ENCODE measurements at places on chromosomes 3 and 15. TPM values are rescaled to one million over a fixed set of nuclear protein-coding genes. Genes with fewer than 3 reads are reported as not detected.

The COPG1 gene
- 342 TPM for total RNA-seq

The GASK1A gene
- not detected for total RNA-seq

DNA sequence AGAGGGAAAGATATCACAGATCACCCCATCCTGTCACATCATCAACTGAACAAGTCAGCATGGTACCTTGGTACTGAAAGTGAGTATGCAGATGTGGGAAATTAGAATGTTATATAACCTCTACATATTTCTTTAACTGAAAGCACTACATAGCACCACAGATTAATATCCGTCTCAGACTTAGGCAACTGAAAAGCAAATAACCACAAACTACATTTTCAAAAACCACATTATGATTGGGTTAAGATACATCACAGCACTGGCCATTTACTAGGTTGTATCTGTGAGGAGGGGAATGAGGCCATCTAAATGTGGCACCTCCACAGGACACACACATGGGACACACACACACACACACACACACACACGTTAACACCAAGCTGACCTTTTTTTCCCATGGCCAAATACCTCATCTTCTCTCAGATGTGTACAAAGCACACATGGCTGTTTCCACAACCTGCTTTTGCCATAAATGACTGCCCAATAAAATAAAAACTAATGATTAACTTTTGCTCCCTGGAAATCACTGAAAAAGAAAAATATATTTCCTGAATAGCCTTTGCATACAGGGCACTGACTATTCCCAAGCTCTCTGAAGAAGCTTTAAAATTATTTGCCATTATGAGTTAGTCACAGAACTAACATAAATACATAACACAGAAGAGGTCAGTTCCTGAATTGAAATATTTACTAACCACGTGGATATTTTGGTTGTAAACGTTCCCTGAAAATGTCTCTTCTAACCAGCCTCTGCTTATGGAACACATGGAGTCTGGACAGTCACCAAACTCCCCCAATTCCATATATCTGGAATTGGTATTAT lies 60.1 kb downstream of the SUMF1 start:
- no peaks in the 10 kb centered on the region for H3K36me3 ChIP-seq
- no peak overlapping the region for H3K27ac ChIP-seq
- H3K27me3 ChIP-seq = no peaks in the 10 kb centered on the region
- DNase-seq = no peak
- H3K4me1 ChIP-seq = peaks cover 50% of the 10 kb centered on the region

The MEGF11 gene
- not detected for total RNA-seq

DNA sequence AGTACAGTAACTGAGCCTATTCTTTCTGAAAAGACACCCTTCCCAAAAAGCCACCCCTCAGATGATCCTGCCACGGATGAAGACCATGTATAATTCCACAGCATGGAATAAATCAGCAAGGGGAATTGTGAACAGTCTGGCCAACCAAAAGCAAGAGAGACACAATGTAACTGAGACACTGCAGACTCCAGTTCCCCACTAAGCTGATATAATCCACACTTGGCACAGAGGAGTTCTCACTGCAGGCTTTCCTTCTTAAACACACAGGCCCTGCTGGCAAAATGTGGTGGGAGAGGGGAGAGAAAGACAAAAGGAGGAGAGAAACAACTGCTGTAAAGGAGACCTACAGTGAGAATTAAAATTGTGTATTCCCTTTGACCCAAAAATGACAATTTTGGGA lies 12.7 kb downstream of the GPR156 start:
- no peak overlapping the region for H3K4me3 ChIP-seq
- no peak for DNase-seq
- no peak overlapping the region for H3K27ac ChIP-seq
- peaks cover 9% of the 10 kb centered on the region for H3K27me3 ChIP-seq

- no peaks in the 10 kb centered on the region for H3K4me1 ChIP-seq
- no peaks in the 10 kb centered on the region for H3K36me3 ChIP-seq
- DNase-seq = no peak
- H3K27me3 ChIP-seq = peaks cover 11% of the 10 kb centered on the region
These were observed 224.7 kb upstream of the SATB1 start for GRCh38 chr3:18649666-18650363.

The CD86 gene
- not detected for total RNA-seq

DNA sequence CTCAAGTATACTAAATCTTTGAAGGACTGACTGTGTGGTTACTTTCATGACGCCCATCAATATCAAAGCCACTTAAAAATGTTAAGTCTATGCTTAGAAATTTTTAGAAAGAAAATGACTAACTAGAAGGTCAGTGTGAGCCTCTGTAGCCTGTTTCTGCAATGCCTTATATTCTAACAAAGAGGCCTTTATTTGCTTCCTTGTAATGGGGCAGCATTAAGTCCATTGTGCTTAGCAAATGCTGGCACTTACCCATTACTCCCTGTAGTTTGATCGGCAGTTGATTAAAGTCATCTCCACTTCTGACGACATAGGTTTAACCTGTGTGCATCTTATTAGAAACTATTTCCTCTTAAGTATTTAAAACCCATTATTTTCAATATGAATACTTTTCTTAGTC lies 91.6 kb upstream of the FAM98B start:
- DNase-seq = no peak
- peaks cover 2% of the 10 kb centered on the region for H3K36me3 ChIP-seq
- no peak overlapping the region for H3K27ac ChIP-seq
- H3K4me3 ChIP-seq = no peak overlapping the region
- H3K4me1 ChIP-seq = no peaks in the 10 kb centered on the region

DNA sequence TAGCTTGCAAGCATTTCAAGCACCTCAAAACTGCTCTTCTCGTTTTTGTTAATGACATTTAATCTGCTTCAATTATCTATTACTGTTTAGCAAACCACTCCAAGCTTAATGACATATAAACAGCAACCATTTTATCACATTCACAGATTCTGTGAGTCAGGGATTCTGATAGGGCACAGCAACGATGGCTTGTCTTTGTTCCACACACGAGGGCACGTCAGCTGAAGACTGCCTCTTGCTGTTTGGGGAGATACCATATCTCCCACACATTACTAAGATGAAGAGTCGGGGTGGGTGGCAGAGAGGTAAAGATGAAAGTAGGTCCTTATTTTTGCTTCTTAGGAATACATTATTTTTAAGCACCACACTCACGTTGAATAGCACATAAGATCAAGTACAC lies 19.3 kb downstream of the CPOX start:
- no peak for DNase-seq
- no peak overlapping the region for H3K27ac ChIP-seq
- H3K4me1 ChIP-seq = peaks cover 4% of the 10 kb centered on the region
- peaks cover 10% of the 10 kb centered on the region for H3K36me3 ChIP-seq

DNA sequence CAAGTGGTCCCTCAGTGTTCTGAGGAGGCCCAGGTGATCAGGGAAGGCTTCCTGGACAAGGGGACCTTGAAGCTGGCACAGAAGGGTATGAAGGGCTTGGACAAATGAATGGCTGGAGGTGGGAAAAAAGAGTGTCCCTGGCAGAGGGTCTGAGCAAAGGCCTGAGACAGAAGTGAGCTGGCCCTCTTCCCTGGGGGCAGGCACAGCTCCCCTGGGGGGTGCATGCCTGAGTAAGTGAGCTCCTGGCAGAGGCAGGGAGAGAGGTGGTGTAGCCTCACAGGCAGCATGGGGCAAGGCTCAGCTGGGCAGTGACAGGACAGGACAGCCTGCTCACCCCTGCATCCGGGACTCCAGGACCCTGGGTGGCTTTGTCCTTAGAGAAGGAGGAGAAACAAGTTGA lies 5.4 kb upstream of the CACNA2D2 start:
- DNase-seq = no peak
- H3K27ac ChIP-seq = no peak overlapping the region
- no peaks in the 10 kb centered on the region for H3K4me1 ChIP-seq
- H3K4me3 ChIP-seq = no peak overlapping the region
- peaks cover 36% of the 10 kb centered on the region for H3K27me3 ChIP-seq

- H3K36me3 ChIP-seq = peaks cover 2% of the 10 kb centered on the region
- no peak for DNase-seq
- peaks cover 9% of the 10 kb centered on the region for H3K4me1 ChIP-seq
- H3K4me3 ChIP-seq = no peak overlapping the region
- no peak overlapping the region for H3K27ac ChIP-seq
- no peaks in the 10 kb centered on the region for H3K27me3 ChIP-seq
These were observed 200.6 kb upstream of the ROBO1 start for GRCh38 chr3:79968418-79968817.

DNA sequence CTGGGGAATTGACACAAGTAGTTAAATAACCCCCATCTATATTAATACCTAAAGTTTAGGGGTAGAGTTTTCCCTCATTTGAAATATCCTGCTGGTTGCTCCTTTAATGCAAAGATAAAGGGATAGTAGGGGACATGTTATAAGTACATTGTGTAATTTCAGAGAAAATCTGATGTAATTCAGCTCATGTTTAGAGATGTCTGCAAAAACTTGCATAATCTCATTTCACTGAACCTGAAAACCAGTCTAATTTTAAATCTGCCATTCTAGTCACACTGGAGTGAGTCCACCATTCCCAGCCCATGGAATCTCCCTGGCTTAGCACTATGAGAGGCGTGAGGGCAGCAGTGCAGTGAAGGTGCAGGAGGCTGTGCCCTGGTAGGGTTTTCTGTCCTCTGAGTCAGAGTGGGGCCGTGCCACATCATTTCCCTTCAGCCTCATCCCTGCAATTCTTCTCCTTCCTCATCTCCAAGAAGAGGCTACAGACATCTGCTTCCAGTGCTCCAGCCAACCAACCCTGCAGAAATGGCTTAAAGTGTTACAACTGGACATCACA lies 246.3 kb upstream of the UMPS start:
- DNase-seq = no peak
- no peaks in the 10 kb centered on the region for H3K4me1 ChIP-seq
- no peaks in the 10 kb centered on the region for H3K27me3 ChIP-seq
- H3K36me3 ChIP-seq = peaks cover 26% of the 10 kb centered on the region
- H3K4me3 ChIP-seq = no peak overlapping the region

GRCh38 chr3:124609402-124609801 lies 120.8 kb upstream of the UMPS start:
- no peak overlapping the region for H3K4me3 ChIP-seq
- H3K27me3 ChIP-seq = no peaks in the 10 kb centered on the region
- no peaks in the 10 kb centered on the region for H3K36me3 ChIP-seq
- peaks cover 17% of the 10 kb centered on the region for H3K4me1 ChIP-seq
- no peak overlapping the region for H3K27ac ChIP-seq
- no peak for DNase-seq

The C3orf62 gene
- 6.9 TPM for total RNA-seq

The MCF2L2 gene
- 2.6 TPM for total RNA-seq

The ADAMTS17 gene
- 3.4 TPM for total RNA-seq

DNA sequence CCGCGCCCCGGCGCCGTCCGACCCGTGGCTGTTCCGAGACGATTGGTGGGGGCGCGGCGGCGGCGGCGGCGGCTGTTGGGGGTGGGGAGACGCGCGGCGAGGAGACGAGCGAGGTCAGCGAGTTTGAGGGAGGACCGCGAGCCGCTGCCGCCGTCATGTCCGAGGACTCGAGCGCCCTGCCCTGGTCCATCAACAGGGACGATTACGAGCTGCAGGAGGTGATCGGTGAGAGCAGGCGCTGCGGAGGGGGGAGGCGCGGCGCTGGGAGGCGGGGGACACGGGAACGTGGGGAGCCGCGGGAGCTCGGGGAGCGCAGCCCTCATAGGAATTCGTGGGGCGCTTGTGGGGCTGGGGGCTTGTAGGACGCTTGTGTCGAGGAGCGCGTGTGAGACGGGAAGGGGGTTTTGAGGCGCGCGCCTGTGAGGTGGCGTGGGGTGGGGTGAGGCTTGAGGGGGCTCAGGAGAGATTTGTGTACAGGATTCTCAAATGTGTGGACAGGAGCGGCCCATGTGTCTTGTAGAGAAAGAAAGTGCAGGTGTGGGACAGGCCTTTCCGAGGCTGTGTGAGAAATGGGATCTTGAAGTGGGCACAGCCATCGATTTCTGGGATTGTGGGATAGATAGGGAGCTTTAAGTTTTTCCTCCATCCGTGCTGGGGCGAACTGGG lies 518 bp downstream of the OXSR1 start:
- H3K27me3 ChIP-seq = no peaks in the 10 kb centered on the region
- peak overlapping the region; percentile 99 for H3K27ac ChIP-seq
- H3K36me3 ChIP-seq = no peaks in the 10 kb centered on the region
- H3K4me1 ChIP-seq = peaks cover 49% of the 10 kb centered on the region
- peak; percentile 90 for DNase-seq

Data from chondrocyte (in vitro differentiated cells).